Left ventricle myocardium inferior (tissue), 1 donor: ENCODE measurements at places on chromosomes 2 and 18.

DNA sequence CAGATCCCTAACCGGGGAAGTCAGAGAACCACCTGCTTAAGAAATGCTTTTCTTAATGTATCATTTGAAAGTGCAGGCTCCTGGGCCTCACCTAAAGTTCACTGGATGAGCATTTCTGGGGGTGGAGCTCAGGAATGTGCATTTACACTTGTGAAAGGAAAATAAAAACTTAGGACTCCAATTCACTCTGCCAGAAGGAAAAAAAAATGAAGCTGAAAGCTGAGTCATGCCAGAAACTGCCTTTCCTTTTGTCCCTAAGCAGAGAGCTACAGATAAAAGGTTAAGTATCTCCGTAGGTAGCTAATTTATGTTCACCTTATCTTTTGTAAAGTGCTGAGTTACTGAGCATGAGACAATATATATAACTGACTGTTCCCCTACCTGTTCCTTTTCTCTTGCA lies 229.5 kb upstream of the MEX3C start:
- DNase-seq: no peak

- no peak for DNase-seq
Measured at GRCh38 chr2:182906454-182906853, 40.0 kb upstream of the FRZB start.

DNA sequence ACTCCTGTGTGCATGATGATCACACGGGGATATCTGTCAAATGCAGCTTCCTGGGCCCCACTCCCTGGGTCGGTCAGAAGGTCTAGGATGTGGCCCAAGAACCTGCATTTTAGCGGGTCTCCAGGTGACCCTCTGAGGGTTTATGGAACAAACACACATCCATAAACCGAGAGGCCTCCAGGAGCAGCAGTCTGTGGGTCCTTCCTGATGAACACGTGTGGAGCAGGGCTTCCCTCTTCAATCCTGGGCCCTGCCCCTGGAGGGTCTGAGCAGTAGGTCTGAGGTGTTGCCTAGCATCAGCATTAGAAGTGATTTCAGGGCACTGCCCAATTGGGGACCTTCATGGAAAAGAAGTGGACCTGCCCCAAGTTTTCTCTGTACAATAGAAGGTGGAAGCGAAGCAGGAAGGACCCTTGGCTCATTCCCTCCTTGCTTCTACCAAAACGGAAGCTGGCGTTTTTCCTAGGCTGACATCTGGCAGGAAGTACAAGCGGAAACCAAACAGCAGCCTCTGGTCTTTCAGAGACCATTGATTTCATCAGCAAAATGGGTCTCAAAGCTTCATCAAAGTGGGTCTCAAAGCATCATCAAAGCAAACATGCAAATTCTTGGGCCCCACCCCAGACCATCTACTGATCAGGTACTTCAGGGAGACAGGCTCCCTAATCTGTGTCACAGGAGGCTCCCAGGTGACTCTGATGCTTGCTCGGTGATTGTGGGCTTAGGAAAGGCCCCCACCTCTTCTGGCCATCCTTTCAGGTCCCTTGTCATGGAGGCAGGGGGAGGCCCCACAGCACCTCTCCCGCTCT lies 30.7 kb downstream of the INO80C start:
- DNase-seq: no peak

GRCh38 chr2:85435981-85436835 lies 17.7 kb downstream of the SH2D6 start:
- no peak for DNase-seq

DNA sequence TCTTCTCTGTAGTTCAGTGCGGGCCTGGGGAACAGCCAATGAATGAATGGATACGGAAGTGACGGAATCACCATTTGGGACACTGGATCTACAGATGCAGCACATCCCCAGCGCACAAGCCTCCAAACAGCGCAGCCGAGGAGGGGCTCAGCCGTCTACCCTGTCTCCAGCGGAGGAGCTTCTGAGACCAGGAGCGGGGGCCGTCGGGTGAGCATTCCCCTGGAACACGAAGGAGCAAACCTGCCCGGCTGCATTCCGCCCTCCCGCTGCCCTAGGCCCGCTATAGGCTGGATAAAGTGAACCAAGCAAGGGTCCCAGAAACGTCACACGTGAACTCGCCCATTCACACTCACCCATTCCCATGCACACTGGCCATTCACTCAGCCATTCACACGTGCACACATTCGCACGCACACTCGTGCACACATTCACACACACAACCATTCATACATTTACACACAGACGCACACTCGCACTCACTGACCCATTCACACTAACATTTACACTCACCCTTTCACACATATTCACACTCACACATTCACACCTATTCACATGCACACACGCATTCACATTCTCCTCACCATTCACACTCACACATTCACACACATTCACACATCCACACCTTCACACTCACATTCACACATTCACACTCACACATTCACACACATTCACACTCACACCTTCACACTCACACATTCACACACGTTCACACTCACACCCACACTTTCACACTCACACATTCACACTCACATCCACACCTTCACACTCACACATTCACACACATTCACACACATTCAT lies 63.4 kb downstream of the BIN1 start:
- DNase-seq: peak; percentile 15

DNA sequence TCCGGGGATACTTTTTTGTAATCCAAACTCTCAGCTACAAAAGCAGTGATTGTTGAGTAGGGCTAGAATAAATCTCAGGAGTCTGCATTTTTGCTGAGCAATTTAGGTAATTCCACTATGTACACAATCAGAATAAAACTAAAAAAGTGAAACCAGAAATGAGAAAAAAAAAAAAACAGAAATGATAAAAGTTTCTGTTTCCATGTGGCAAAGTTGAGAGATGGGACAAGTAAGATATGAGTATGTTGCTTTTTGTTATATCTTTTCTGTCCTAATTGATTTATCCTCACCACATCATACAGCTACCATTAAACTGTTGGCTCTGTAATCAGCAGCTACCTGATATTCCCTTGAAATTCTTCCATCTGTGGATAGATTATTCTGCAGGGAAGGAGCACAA lies 92.7 kb downstream of the VWC2L start:
- DNase-seq: no peak

DNA sequence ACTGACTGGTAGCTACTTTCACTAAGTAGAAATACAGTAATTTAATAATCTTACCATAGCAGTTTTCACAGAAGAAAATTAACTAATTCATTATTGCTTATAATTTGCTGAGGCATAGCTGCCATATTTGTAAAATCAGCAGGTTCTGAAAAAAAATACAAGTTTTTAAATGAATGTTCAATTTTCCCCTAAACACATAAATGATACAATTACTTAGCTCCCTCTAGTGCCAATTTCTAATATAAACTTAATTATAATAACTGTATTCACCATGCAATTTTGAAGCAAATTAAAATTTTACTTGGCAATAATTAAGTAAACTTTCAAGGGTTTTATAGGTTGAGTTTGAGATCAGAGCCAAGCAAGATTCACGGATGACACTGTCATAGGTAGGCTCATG lies 1321.6 kb upstream of the ACVR2A start:
- no peak for DNase-seq

GRCh38 chr2:8153258-8153718 lies 528.6 kb upstream of the ID2 start:
- DNase-seq: no peak

DNA sequence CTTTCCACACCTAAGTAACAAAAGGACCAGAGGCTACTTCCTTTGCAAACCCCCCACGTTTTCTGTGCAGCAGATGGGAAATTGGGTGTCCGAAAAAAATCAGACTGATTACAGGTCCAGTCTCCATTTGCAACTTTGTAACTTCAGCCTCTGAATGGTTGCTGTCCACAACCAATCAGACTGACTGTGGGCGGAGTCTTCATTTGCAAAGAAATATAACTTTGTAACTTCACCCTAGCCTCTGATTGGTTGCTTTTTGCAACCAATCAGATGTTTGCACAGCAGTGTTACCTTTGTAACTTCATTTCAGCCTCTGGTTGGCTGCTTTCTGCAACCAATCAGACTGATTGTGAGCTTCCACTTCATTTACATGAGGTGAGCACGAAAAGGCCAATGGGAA lies 27.8 kb upstream of the CACNB4 start:
- no peak for DNase-seq

- DNase-seq: peak; percentile 30
Measured at GRCh38 chr18:79733986-79734770, 54.6 kb downstream of the CTDP1 start.

- DNase-seq: no peak
Measured at GRCh38 chr2:215110918-215111317, 27.5 kb downstream of the ABCA12 start.

GRCh38 chr2:16325016-16325975 lies 340.3 kb downstream of the CYRIA start:
- DNase-seq: no peak

DNA sequence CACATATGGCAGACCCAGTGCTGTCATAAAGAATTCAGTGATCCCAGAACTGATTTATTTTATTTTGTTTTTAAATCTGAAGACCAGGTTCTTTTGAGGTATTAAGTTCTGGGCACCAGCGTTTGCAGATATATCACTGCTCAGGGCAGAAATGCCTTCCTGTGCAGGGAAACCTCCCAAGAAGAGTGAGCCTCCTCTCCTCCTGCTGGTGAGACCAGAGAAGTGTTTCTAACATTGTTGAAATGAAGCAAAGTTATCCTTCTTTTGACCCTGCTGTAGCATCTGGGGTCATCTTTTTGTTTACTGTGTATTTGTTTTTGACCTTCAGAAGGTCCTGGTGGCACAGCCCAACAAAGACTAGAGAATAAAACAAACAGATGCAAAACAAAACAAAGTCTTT lies 94.0 kb downstream of the AQP4 start:
- no peak for DNase-seq

DNA sequence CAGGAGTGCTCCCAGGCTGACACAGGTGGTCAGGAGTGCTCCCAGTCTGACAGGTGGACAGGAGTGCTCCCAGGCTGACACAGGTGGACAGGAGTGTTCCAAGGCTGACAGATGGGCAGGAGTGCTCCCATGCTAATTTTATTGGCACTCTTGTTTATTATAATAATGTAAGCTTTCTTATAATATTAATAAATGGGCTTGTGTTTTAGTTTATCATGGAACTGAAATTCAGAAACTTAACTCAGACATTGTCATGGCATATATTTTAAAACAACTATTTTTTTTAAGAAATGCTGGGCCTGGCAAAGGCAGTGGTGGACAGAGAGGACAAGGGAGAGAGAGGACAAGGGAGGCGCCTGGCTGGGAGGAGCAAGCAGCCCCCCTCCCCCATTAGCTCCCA lies 18.7 kb downstream of the ANO7 start:
- DNase-seq: no peak

DNA sequence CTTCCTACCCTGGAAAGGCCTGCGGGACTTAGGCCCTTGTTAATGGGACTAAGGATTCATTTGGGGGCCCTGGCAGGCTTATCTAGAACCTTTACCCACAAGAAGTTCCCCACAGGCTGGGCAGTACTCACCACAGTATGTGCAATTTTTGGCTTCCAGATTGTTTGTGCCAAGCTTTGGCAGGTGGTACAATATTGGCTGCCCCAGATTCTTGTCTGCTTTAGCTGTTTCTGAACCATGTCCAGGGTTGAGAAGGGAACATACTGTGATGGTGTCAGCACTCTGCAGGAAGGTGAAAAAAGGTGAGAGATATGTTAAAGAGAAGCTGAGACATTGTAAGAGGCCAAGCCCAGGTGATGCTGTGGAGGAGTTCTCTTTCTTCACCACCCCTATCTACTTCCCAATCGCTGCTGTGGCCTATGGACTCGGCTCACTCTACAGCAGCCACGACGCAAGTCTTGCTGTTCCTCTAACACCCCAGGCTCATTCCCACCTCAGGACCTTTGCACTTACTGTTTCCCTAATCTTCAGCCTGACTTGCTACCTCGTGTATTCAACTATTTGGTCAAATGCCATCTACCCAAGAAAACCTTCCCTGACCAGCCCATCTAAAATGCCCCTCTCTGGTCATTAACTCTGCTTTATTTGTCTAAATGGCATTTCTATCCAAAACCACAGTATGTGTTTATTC lies 9.2 kb downstream of the SLC4A5 start:
- DNase-seq: no peak

DNA sequence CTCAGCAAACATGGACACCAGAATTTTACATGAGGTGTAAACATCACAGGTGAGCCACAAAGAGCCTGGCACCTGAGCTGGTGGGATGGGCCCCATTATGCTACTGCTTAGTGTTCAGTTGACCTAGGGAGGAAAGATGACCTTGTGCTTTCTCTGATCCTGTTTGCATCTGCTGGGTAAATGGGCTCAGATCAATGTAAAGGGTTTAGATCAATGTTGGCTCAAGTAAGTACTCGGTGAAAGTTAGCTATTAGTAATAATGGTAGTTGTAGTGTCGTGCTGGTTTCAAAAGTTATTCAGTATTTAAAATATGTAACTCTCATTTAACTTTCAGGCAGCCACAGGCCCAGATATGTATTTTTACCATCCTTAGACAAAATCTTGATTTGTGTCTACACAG lies 19.8 kb downstream of the ABHD3 start:
- DNase-seq: no peak

GRCh38 chr2:232477751-232478510 lies 9.7 kb downstream of the ECEL1 start:
- DNase-seq: no peak

DNA sequence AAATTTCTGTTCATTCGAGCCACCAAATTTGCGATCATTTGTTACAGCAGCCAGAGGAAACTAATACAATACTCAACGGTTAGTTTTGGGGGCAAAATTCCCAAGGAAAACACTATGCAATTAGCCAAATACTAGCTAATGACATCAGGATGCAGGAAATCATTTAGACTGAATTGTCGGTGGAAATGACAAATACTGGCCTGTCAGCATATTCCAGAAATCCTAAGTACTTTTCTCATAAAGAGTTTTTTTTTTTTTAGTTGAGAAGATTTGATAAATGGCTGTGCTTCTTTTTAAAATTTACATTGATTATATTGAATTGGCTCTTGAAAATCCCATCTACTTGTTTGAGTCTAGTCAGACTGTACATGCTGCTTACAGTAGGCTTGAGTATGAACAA lies 410.1 kb downstream of the SUCLG1 start:
- no peak for DNase-seq

DNA sequence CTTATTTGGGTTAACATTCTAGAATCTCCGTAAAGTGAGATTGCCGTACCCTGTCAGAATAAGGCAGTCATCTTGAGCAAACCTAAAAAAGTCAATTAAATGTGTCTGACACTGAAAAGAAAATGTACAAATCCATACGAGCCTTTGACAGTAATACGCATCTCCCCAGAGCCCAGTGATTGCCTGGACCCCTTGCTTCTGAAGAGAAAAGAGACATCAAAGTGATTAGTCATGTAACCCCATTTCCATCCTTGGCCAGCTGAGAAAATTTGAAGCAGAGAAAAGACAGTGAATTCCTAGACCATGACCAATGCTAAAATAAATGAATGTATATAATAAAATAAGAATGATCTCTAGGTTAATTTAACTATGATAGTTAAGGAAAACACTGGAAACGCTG lies 1499.4 kb downstream of the SUCLG1 start:
- DNase-seq: no peak
